Sciatic nerve (tissue), 2 donors: ENCODE measurements at places on chromosomes 7 and 10.
A peak's percentile ranks its signal among the peaks of the same experiment; 100 is the strongest.

GRCh38 chr7:19116121-19117090, 1.0 kb downstream of the TWIST1 start:
- peak; percentile 63 for DNase-seq

GRCh38 chr10:21535494-21535965, 1.5 kb downstream of the MLLT10 start:
- no peak for DNase-seq

DNA sequence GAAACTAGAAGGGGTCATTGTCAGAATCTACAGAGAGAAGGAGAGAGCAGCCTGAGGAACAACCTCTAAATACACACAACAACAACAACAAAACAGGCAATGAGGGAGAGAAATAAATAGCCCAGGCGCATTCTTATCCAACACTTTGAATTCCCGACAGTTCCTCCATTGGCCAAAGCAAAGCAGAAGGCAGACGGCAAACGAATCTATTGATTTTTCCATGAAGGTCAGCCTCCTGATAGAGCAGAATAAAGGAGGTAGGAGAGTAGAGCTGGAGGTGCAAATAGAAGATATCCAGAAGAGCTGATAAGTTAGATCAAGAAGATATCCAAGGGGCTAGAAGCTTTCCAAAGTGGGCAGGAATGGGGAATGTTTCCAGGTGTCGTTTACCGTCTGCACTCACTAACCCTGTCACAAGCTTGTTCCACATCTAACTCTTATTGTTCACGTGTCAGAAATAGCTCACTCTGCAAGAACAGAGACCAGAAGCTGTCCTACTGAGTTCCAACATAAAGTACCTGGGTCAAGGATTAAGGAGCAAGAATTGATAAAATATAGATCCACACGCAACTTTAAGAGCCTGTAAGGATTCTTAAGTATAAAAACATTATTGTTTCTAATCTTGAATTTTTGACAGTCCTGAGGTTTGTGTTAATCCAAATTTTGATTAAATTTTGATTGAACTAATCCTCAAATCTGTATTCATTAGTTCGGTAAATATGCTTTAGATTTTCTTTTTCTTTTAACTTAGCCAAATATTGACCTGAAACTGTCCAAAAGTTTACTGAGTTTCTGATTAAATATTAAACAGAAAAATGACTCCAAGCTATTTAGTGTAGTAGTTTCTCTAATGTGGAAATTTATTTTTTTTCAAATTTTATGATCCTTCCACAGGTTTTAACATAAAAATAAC, 45.7 kb downstream of the PTN start:
- no peak for DNase-seq

DNA sequence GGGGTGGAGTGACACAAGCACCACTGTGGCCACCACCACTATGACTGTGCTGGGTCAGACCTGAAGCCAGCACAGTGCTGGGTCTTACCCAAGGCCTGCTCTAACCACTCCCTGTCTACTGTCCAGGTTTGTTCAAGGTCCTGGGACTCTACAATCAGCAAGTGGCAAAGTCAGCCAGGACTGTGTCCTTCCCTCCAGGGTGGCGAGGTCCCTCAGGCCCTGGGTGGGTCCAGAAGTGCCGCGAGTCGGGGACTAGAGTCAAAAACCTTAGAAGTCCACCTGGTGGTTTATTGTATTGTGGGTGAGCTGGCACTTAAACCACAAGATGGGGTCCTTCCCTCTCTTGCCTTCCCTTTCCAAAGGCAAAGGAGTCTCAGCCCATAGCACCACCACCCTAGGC, 30.8 kb upstream of the AGR3 start:
- no peak for DNase-seq

DNA sequence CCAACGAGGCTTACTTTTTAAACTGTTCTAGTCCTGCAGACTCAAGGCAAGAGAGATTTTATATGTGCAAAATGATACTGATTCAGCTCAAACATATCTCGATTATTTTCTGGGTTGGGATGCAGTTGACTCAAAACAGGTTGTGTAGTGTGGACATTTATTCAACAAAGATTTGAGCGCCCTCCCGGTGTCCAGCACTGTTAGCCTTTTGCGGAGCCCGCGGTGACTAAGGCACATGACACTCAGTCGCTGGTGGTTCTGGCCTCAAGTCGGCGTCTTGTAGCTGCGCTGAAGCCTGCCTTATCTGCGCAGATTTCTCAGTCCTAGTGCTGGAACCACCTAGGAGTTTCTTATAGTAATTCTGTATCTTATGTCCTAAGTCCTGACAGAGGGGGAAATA, 938 bp upstream of the CADPS2 start:
- peak; percentile 76 for DNase-seq
